Activated CD4-positive, alpha-beta T cell treated with anti-CD3 and anti-CD28 coated beads, Interleukin-2, amount 50 U/mL, for 24 hours (primary cell): ENCODE measurements at places on chromosomes 16 and 17.

- no peak for DNase-seq
These were observed 220.6 kb downstream of the CDRT15L2 start for GRCh38 chr17:20800146-20800545.

DNA sequence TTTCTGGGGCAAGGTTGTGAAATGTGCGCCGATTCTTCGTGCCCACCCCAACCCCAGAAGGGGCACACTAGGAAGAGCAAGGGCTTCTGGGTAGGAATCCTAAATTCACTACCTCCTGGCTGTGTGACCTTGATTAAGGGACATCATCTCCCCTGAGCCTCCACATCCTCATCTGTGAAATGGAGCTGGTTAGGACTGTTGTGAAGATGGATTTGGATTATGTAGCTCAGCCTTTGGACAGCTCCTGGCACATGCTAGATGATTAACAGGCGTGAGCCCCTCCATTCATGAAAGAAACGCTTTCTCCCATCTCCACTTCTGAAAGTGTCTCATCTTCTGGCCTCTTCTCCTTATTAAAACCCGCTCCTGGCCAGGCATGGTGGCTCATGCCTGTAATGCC lies 65.3 kb upstream of the TMEM97 start:
- no peak for DNase-seq

GRCh38 chr17:74128456-74129211 lies 74.8 kb upstream of the RPL38 start:
- DNase-seq, result no peak

- no peak for DNase-seq
These were observed 572 bp downstream of the PGP start for GRCh38 chr16:2213817-2214718.

DNA sequence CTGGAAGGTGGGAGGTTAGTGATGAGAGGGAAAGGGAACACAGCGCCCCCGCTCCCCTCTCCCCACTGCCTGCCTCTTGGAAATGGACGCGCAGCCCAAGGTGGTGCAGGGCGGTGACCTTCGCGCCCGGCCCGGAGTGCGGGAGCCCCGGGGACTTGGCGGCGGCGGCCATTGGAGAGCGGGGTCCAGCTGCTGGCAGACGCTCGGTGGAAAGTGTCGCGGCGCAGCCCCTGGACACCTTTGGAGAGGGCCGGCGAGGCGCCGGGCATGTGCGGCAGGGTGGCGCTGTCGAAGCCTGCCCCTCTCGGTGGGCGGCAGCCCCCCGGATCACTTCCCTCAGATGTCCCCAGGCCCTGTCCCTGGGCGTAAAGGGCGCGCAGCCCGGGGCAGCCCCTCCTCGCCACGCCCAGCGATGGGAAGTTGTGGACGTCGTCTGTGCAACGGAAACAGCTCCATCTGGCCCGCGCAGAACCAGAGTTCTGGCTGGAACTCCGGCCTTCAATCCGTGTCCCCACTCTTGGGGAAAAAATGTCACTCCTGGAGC lies 16.7 kb downstream of the SALL1 start:
- no peak for DNase-seq

- DNase-seq, result no peak
These were observed 102.8 kb upstream of the PLCG2 start for GRCh38 chr16:81676066-81676882.

- no peak for DNase-seq
These were observed 15.2 kb downstream of the KRT23 start for GRCh38 chr17:40922239-40922638.

DNA sequence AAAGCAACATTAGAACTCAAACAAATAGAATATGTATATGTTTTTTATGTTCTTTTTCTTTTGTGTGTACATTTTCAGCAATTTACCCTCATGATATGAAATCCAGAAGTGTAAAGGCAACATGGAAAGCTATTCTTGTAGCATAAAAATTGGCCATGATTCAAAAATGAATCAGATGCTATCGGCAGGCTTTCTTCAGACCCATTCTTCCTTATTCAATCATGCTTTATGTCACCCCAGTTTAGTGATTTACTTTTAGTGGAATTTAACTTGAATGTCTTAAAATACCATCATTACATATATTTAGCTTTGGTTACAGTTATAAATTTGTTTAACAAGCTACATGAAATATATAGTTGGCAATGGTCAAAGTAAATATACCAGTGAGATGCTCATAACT lies 21.4 kb upstream of the SMIM36 start:
- no peak for DNase-seq

DNA sequence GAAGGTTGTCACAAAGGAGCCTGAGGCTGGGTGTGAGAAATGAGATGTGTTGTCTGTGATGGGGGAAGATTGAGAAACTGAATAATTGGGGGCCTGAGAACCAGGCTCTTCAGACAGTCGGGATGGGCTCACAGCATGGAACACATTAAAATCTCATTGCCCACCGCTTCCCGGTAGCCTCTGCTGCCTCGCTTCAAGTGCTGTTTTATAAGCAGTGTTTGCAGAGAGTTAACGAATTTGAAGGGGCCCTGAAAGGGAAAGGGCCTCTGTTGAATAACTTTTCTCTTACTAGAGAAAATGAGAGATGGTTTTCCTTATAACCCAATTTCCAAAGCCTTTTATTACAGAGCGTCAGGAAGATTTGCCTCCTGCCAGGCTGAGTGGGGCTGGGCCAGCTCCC lies 258.8 kb upstream of the ASIC2 start:
- DNase-seq, result no peak

- DNase-seq, result no peak
These were observed 25.4 kb downstream of the CRAMP1 start for GRCh38 chr16:1637526-1637925.

- no peak for DNase-seq
These were observed 11.3 kb downstream of the ASGR1 start for GRCh38 chr17:7167832-7168231.

GRCh38 chr17:56186222-56186786 lies 33.0 kb downstream of the ANKFN1 start:
- no peak for DNase-seq

- no peak for DNase-seq
These were observed 11.5 kb downstream of the KLHL36 start for GRCh38 chr16:84659656-84660300.
